Amniotic stem cell (primary cell): ENCODE measurements at places on chromosomes 3 and 15.

GRCh38 chr3:192062186-192062585, 601.2 kb downstream of the PYDC2 start:
- no peak for DNase-seq

DNA sequence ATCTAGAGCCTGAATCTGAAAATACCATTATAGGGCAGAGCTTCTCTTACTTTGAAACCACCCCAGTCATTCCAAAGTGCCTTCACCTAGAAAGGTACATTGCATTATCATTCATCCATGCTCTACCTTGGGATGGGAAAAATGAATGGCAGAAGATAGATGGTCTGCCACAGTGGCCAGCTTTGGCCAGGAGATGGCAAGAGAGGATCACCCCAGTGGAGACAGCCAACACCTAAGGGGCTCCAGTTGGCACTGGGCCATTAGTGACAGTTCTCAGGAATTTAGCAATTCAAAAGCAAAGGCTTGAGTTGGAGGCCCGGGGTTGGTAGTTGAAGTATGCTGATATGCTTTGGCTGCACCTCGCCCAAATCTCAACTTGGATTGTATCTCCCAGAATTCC, 253.6 kb upstream of the MRPL3 start:
- DNase-seq = no peak

- DNase-seq = no peak
Observed at GRCh38 chr3:35639254-35640186, at the start of gene ARPP21. TSS of gene ARPP21 (plus strand) at chr3:35639525. CDS start at chr3:35681752, 42,227 bp downstream.

- no peak for DNase-seq
Observed at GRCh38 chr3:147890114-147890513, 480.9 kb downstream of the ZIC1 start.

GRCh38 chr3:8713901-8714759, 19.5 kb upstream of the CAV3 start:
- no peak for DNase-seq
